T47D (cell line): ENCODE measurements at places on chromosomes 12 and 14.

DNA sequence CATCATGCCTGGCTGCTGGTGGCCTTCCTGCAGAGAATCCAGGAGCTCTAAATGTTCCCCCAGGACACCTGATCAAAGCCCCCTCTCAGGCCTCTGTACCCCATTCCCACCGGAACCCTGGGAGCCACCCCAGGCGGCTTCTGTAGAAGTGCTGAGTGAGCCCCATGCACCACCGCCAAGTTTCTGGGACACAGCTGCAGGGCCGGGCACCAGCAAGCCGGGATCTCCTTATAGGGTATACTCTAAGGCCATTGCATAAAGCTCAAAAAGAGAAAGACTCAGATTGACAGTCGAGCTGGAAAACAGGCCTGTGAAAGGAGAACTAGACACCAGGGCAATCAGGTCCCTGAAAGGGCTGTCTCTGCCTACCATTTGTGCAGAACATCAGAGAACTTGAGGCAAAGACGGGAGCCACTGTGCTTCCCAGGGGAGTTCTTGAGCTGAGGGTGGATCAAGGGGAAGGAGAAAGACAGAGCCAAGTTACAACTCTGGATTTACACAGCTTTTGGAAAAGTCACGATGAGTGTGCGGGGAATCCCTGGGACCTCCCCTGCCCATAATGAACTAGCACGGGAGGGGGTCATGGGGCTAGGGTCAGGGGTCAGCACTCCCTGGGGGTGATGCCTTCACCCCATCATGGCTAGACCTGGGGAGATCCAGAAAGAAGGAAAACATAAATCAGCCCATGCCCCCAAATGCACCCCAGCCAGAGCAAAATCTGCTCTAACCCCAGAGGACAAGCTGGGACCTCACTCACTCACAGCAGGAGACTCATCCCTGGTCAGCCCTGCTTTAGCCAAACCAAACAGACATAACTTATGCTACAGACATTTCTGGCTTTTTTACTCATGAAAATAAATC is 51.1 kb downstream of the ITPK1 start:
- DNase-seq = no peak

- DNase-seq = no peak
Measured at GRCh38 chr12:107845226-107845979, 70.9 kb downstream of the ASCL4 start.

- DNase-seq = no peak
Measured at GRCh38 chr12:7512553-7512952, 9.0 kb upstream of the CD163 start.

GRCh38 chr14:88032373-88032772 is 27.4 kb downstream of the GPR65 start:
- DNase-seq = no peak

DNA sequence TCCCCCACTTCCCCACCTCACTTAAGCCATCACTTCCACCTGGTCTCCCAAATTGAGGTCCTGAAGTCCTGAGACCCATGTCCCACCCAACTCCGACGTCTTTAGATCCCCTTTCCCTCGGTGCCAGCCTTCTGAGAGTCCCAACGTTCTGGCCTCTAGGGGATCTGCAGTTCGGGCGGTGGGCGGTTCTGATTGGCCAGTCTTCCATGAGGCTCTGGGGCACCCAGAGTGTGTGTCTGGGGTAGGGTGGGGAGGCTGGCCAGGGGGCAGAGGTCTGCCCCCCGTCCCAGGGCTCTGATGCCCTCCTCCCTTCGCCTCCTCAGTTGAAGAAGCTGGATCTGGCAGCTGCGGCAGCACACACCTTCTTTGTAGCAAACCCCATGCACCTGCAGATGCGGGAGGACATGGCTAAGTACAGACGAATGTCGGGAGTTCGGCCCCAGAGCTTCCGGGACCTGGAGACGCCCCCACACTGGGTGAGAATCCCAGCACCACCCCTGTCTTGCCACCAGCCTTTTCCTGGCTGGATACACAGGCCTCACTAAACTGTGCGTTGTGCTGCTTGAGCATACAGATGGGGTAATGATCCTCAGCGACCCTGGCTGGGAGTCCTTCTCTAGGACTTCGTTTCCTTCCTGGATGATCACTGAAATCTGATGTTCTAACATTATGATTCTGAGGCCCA is 1.5 kb downstream of the P3H3 start:
- no peak for DNase-seq

- peak; percentile 40 for DNase-seq
Measured at GRCh38 chr12:64696080-64696741, 63.0 kb downstream of the GNS start.

DNA sequence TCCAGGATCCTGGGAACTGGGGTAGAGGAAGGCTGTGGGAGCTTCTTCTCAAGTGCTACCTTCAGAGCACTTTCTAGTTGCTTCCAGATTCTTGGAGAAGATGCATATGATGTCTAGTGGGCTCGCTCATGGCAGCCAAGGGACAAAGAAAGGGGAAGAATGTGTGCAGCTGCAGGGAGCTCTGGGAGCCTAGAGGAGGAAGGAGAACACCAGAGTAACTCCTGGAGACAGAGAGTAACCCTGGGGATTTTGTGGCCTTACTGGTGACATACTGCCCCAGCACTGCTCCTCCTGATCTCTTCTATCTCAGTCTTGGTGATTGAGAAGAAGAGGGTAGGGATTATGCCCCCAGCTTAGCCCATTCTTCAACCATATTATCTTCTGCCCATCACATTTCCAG is 10.3 kb upstream of the SP7 start:
- no peak for DNase-seq

DNA sequence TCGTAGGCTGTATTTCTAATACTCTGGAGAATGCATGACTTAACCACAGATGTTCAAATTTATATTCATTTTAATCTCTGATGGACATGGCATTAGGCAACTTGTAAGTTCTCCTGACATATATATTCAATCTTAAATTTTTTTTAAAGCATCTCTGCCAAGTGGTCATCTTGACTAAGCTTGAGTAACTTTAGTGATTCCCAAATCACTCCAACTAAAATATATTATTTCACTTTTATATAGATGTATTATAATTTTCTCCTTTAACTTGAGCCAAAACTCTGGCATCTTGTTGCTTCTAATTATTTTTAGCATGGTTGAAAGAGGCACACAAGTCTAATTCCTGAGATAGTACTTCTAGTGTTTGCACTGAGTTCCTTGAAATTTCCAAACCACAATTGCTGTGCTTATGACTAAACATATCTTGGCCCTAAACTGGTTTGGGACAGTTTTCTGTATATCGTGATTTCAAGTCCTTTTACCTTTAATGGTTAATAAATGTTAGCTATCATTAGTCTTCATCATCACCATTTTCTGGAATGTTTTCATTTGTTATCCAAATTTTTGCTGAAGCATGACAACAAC is 8.4 kb downstream of the LRFN5 start:
- no peak for DNase-seq

GRCh38 chr14:50320283-50320682 is 8.2 kb downstream of the DMAC2L start:
- DNase-seq = no peak

DNA sequence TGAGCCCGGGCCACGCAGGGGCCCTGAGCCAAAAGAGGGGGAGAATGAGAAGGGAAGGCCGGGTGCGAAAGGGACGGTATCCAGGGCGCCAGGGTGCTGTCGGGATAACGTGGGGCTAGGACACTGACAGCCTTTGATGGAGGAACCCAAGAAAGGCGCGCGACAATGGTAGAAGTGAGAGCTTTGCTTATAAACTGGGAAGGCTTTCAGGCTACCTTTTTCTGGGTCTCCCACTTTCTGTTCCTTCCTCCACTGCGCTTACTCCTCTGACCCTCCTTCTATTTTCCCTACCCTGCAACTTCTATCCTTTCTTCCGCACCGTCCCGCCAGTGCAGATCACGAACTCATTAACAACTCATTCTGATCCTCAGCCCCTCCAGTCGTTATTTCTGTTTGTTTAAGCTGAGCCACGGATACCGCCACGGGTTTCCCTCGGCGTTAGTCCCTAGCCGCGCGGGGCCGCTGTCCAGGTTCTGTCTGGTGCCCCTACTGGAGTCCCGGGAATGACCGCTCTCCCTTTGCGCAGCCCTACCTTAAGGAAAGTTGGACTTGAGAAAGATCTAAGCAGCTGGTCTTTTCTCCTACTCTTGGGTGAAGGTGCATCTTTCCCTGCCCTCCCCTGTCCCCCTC is 3.0 kb downstream of the SSTR1 start:
- DNase-seq = no peak

GRCh38 chr14:35441160-35441559 is 36.6 kb upstream of the NFKBIA start:
- no peak for DNase-seq

DNA sequence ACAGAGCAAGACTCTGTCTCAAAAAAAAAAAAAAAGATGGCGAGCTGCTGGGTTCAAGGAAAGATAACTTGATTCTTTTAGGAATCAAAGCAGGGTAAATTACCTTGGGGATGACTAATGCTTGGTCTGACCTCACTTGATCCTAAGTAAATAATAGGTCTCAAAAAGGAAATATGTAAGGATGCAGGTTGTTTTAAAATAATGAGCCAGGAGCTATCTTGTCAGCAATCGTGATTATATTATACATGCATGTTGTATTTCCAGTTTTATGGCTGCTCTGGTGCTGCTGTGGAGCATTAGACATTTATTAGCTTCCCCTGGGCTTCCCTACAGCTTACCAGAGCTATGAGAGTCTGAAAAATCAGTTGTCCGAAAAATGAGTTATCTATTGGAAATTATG is 2.6 kb downstream of the EIF2B2 start:
- DNase-seq = no peak

DNA sequence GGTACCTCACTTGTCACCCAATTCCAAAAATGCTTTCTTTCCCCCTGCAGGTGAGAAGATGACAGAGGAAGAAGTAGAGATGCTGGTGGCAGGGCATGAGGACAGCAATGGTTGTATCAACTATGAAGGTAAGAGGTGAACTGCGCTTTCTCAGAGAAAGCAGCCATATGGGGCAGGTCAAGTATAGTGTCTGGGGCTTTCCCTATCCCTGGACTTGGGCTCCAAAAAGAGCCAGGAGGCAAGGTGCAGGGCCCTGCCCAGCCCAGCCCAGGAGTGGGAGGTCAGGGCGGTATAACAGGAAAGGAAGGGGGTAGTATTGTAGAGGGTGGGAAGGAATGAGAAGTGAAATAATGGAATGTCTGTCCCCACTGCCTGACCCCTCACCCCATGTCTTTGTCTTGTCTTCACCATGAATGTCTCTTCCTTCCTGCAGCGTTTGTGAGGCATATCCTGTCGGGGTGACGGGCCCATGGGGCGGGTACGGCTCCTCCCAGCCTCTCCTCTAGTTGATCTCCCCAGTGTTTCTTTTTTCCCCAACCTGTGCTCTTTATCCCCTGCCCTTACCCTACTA is 2.1 kb downstream of the MYL6 start:
- DNase-seq = no peak

GRCh38 chr12:6463216-6463615 is 7.3 kb downstream of the VAMP1 start:
- DNase-seq = no peak

DNA sequence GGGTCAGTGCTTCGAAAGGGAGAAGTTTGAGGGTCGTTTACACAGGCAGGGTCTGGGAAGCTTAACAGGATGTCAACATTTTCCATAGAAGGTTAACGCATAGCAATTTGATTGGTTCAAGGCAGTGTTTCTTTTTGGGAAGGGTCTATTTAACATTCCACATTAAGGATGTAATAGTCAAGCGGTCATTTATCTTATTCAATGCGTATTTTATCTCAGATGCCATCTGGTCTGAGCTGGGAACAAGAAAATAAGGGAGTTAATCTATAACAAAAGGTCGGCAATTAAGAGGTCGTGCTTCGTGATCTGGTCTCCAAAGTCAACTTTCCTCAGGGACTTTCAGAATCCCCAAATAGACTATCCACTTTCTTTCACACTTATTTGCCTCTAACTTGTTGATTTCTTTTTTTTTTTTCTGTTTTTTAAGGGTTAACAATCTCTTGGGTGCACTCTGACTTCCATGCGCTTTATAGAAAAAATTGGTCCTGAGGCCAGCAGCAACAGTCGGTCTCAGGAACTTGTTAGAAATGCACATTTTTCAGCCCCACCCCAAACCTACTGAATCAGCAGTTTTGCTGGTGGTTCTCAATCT is 550 bp upstream of the RESF1 start:
- no peak for DNase-seq

DNA sequence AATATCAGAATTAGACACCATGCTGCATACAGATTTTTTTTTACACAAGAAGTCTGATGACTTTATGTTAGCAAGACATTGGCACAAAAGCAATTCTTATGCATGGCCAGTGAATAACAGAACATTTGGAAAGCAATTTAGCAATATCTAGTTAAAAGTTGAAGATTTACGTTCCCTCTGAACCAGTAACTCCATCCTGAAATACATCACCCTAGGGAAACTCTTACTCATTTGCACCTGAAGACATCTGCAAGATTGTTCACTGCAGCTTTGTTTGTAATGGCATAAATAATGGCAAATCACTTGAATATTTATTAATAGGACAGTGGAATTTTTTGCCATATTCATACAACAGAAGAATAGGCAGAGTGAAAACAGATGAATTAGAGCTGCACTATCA is 670.0 kb upstream of the NOVA1 start:
- DNase-seq = no peak

DNA sequence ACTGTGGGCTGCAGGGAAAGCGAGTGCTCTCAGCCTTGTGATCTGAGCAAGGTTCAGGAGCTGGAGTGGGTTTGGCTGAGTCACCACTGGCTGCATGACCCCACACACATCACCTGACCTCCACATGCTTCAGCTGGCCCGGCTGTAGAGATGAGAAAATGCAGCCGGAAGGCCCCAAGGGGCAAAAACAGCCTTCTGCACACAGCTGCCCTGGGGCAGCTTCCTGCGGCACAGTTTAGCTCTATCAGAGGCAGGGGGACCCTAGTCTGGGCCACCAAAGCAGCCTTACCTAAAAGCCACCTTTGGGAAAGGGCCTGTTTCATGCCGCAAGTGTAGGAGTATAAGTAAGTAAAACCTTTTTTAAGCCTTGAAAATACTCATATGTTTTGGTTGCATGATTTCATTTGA is 123.3 kb downstream of the SSPN start:
- no peak for DNase-seq

DNA sequence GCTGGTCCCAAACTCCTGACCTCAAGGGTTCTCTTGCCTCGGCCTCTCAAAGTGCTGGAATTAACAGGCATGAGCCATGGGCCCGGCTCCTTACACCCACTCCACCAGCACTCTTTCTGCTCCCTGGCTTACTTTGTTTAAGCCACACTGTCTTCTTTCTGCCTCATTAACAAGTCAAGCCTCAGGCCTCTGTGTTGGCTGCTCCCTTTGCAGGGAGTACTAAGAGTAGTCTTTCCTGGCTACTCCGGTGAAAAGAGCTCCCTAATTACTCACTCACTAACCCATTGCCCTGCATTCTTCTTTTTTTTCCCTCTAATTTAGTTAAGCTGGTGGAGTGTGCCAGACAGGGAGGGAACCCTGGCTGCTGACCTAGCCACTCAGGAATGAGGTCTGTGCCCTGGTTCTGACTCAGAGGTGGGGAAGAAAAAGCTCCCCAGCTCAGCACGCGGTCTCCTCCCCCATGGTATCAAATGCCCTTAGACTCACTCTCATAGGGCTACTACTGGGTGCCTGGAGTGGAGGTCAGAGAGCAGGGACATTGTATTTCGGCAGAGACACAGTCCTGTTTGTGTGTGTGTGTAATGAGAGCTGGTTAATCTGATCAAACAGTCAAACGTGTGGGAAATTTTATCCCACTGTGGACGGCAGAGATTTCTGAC is 19.8 kb downstream of the GALNT6 start:
- peak; percentile 62 for DNase-seq

- DNase-seq = peak; percentile 79
Measured at GRCh38 chr12:107593713-107594381, 91.8 kb upstream of the PWP1 start.
